Testis (tissue), 5 donors: ENCODE measurements at places on chromosomes 7 and 10. TPM values are rescaled to one million over a fixed set of nuclear protein-coding genes. Genes with fewer than 3 reads are reported as not detected.
A peak's percentile ranks its signal among the peaks of the same experiment; 100 is the strongest.

Gene RASSF4
- total RNA-seq = 68.1 TPM

- no peak for DNase-seq
Measured at GRCh38 chr7:1137517-1138167, 22.4 kb downstream of the ZFAND2A start.

- DNase-seq = no peak
Measured at GRCh38 chr7:641966-642365, 84.5 kb upstream of the DNAAF5 start.

DNA sequence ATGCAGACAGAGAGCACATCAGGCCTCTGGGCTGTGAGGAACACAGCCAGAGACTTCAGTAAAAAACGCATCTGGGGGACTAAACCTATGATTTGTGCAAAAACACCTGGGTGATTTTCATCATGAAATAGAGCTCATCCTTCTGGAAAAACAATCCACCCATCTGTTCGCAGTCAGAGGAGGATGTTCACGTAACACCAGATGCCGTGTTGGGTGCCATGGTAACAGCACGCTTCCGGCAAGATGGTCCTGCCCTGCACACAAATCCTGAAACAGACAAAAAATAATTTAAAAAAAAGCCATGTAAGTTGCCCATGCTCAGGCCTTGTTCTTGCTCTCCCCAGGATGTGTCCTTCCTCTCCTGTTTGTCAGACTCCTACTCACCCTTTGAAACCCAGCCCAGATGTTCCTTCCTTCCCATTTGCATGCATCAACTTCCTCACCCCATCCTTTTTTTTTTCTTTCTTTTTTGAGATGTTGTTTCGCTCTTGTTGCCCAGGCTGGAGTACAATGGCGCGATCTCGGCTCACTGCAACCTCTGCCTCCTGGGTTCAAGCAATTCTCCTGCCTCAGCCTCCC is 28.3 kb upstream of the GNA12 start:
- no peak for DNase-seq

Gene GCC1
- total RNA-seq = 35.6 TPM

DNA sequence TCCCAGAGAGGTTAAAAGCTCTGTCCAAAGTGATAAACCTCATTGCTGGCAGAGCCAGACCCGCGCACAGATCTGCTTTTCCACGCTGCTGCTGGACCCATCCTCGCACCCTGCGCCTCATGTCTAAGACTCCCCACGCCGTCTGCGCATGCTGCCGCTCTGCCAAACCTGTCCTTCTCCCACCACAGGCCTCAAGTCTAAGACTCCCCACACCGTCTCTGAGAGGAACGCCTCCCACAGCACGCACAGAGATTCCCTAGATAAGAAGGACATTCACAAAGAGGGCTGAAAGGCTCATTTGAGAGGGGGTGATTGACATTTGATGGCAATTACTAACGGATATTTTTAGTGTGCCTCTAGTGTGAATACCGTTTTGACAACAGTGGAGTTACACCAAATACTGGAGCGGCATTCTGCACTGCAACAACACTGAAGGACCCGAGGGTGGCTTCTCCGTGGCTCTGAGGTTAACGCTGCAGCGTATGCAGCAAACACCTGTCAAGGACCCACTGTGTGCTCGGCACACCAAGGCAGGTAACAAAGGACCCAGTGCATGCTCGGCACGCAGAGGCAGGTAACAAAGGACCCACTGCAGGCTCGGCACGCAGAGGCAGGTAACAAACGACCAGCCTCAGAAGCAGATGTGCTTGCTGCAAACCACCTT is 231.4 kb downstream of the DNAJB6 start:
- no peak for DNase-seq

GRCh38 chr10:113084031-113084430 is 134.0 kb downstream of the TCF7L2 start:
- no peak for DNase-seq

- DNase-seq = peak; percentile 24
Measured at GRCh38 chr7:36244429-36244828, 91.4 kb downstream of the EEPD1 start.

- DNase-seq = no peak
Measured at GRCh38 chr10:96758423-96758822, 38.1 kb upstream of the PIK3AP1 start.

DNA sequence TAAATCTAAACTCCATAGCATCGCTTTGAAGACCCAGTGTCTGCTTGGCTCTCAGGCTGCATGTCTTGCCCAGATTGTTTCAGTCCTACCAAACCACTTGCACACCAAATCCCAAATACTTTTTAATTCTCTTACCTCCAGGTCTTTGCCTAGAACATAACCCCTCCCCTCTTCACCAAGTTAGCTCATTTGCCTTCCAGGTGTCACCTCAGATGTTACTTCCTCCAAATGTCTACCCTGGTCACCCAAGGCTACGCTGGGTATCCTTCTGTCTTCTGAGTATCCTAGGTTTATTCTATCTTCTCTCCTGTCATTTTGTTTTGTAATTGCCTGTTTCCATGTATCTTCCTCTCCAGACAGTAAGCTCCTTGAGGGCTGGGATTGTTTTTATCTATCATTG is 11.1 kb downstream of the SLC25A28 start:
- no peak for DNase-seq

Gene CNNM1
- total RNA-seq = 51.9 TPM

DNA sequence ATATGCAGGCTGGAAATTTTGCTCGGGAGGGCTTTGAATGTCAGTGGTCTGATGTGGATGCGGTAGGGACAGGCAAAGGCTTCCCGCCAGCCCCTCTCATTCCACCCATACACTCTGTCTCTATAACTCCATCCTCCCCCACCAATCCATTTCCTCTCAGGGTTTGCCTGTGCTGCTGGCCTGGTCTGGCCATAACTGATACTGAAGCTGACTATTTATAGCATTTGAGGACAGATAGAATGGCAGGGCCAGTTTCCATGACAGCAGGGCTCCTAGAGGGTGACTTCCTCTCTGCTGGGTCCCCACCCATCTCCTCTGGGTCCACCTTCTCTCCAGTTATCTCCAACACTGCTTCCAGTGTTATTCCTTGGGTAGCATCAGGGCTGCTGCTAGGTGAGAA is 6.6 kb upstream of the PDLIM1 start:
- DNase-seq = no peak

DNA sequence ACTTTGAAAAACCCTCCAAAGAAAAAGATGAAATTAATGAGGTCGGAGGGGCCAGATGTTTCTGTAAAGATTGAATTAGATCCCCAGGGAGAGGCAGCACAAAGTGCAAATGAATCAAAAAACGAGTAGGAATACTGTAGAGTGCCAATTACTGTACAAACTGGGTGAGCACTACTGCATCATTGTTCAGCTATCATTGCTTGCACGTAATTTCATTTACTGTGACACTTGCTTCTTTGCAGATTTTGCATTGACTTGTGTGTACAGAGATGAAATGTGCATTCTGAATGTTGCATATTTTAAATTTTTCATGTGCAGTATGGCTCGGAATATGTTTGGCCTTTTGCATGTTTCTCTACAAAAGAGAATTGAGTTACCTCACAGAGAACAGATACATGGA is 123.7 kb downstream of the LCOR start:
- DNase-seq = no peak
